ENCODE measurements at places on chromosomes 2 and 18. TPM values are rescaled to one million over a fixed set of nuclear protein-coding genes. Genes with fewer than 3 reads are reported as not detected.
A peak's percentile ranks its signal among the peaks of the same experiment; 100 is the strongest.

- no peak for DNase-seq
These were observed 11.7 kb upstream of the CXCR4 start for GRCh38 chr2:136129601-136130000.

DNA sequence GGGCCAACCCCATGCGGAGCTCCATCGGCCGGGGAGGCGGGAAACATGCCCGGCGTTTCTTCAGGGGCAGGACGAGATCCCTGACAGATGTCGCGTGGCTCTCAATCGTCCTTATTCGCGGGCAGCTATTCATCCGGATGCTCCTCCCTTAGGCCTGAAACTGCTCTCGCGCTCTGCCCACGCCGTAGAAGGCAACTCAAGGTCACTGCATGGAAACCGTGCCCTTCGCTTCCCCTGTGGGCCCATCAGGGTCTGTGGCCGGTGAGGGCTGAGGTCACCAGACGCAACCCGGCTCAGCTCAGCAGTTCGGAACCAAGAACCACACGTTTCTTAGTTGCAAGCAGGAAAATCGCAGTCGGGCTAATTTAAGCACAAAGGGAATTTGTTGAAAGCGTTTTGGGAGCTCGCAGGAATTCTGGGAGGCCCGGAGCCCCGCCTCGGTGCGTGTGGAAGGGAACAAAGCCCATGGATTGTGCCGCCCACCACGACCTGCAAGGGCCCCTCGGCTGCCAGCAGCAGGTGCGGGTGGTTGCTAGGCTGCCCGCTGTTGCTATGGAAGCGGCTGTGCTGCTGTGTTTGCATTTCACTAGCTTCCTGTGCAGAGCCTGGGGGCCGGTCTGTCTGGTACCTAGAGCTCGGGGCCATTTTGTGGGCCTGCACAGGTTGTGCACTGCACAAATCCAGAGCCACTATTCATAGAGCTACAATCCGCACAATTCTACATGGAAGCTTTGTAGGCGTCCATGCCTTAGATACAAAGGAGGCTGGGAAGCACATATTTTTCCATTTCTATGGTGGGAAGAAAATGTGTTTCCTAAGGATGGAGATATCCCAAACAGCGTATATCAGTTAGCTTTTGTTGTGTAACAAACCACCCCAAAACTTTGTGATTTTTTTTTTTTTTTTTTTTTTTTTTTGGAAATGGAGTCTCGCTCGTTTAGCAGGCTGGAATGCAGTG, 6.0 kb upstream of the ALLC start:
- DNase-seq: peak; percentile 54

GRCh38 chr2:230582851-230583283, 129.8 kb upstream of the CAB39 start:
- DNase-seq: no peak

DNA sequence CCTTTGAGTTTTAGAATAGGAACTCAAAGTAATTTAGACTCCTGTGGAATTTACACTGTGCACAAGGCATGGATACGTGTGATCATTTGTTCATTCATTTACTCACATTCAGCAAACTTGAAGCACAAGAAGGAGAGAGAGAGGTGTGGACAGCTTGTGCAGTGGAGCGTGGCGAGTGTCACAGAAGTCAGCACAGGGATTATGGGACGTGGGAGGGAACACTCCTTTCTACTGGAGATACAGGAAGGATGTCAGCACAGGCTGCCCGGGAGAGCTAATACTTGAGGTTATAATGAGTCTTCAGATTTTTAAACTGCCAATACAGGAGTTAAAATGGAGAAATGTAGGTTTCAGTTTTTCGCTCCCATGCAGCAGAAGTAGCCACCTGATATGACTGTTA, 7.0 kb downstream of the FAM228A start:
- no peak for DNase-seq

DNA sequence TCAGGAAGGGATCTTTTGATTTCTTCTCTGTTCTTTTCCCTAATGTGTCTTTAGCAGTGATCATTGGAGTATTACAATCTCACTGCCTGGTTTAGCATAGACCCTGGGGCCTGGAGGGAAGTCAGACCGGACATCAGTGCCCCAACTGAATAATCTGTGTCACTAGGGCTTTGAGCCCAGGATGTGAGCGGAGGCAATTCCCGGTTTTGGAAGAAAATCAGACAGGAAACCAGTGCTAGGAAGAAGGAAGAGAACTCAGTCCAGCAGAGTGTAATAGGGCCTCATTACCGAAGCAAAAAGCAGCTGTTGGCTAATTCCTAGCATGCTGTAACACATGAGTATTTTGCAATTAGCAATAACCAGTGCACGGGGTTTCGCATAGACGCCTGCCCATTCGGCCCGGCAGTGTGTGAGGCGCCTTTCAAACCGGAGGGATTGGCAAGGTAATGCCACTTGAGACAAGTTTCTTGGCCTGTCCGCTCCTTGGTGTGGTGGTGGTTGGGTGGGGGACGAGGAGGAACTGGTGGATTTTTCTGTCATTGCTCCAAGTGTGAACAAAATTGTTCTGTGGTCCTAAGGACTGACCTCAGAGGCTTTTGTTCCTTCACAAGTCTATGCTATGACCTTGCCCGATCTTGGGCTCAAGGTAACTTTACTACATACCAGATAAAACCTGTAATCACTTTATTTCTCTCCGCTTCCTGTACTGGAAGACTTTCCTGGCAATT, 2.8 kb downstream of the FOSL2 start:
- peak; percentile 69 for DNase-seq

- DNase-seq: no peak
These were observed 417.9 kb upstream of the GCFC2 start for GRCh38 chr2:76128622-76129021.

- peak; percentile 14 for DNase-seq
These were observed 76.2 kb downstream of the KIAA2012 start for GRCh38 chr2:202149155-202149762.

Gene CSRNP3
- total RNA-seq: 4.6 TPM

Gene TMEM17
- total RNA-seq: 0.70 TPM

Gene TRIB2
- total RNA-seq: 28.3 TPM

Data from mucosa of descending colon (tissue), 3 donors.